ENCODE measurements at places on chromosomes 6 and 20.

DNA sequence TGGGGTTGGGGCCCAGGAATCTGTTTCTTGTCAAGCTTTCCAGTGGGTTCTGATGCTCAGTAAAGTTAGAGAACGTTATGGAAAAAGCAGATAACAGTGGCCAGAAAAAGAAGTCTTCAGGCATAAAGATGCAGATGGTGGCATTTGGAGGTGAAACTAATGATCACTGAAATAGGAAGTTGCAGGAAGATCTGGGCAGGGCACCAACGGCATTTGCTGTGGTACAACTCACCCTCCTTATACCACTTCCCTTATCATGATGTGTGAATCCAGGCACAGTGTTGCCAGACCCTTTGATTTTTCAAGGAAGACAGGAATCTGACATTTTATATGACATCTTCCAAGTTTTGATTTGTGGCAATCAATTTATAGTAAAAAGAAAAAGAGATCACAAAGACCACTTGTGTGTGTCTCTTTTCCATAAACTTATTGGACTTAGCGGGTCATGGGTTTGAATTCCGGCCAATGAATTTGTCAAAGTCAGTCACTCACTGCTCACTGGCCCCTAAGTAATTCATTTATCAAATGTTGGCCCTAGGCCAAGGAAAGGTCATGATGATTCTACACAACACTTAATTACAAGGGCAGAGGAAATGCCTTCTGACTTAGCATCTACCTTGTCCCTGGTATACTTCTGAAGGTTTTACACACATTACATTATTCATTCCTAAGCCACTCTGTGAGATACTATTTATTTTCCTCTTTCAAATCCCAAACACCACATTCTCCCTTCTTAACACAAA is 37.6 kb downstream of the LAMP5 start:
- DNase-seq, result no peak

- no peak for DNase-seq
Measured at GRCh38 chr20:20079102-20079784, 26.9 kb downstream of the CFAP61 start.

GRCh38 chr20:50932016-50932485 is 814 bp upstream of the ADNP start:
- DNase-seq, result no peak

DNA sequence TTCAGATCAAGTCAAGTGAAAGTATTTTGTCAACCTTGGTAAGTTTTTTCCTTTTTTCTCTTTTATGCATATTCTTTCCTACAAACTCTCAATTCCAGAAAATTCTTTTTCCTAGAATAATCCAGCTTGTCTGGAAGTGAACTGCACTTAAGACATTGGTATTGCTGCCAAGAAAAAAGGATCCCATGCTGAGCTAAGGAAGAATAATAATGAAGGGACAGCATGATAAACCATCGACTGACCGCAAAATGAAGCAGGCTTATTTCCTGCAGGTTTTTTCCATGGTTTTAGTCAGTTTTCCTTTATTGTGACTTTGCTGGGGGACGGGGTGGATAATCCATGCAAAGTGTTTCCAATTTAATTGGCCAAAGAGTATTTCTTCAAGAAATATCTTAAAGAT is 857.6 kb upstream of the SLC35B3 start:
- no peak for DNase-seq

- no peak for DNase-seq
Measured at GRCh38 chr20:37426106-37426505, 80.2 kb downstream of the SRC start.

GRCh38 chr6:111406200-111406721 is 76.8 kb downstream of the REV3L start:
- DNase-seq, result no peak

GRCh38 chr6:41445261-41445660 is 100.9 kb upstream of the FOXP4 start:
- DNase-seq, result no peak

DNA sequence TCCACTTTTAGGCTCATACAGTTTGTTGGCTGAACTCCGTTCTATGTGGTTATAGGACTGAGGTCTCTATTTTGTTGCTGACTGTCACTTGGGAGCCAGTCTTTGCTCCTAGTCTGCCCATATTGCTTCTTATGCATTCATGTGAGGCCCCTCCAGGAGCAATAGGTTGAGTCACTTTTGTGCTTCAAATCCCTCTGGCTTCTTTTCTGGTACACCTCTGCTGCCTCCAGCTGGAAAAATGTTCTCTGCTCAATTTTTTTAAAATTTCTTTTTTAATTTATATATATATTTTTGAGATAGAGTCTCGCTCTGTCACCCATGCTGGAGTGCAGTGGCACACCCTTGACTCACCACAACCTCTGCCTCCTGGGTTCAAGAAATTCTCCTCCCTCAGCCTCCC is 42.7 kb upstream of the NOX3 start:
- no peak for DNase-seq

DNA sequence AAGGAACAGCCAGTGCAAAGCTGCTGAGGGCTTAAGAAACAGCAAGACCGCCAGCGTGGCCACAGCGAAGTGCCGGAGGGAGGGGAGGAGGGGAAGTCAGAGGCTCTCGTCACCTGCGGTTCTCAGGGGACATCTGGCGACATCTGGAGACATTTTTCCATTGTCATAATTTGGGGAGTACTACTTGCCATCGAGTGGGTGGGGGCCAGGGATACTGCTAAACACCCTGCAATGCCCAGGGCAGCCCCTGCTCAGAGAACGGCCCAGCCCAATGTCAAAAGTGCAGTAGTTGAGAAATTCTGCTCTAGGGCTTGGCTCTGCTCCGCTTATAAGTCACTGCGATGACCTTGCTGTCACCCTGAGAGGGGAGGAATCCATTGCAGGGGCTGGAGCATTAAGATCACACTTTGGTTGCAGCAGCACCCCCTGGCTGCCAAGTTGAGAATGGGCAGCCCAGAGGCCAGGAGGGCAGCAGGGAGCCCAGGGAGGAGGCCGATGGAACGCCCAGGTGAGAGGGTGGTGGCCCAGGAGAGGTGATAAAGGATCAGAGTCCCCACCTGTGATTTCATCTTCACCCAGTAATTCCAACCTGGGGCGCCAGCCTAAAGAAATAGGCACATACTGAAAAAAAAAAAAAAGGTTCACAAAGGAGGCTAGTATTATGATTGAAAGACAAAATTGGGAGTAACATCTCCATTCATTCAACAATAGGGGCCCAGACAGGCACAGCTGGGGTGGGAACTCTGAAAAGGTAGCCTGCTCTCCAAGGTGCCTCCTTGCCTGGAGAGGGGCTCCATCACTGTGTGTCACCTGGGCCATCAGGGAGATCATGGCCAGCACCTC is 218.2 kb downstream of the BMP7 start:
- DNase-seq, result peak; percentile 40

GRCh38 chr6:159099276-159099675 is 54.5 kb upstream of the TAGAP start:
- DNase-seq, result peak; percentile 9

DNA sequence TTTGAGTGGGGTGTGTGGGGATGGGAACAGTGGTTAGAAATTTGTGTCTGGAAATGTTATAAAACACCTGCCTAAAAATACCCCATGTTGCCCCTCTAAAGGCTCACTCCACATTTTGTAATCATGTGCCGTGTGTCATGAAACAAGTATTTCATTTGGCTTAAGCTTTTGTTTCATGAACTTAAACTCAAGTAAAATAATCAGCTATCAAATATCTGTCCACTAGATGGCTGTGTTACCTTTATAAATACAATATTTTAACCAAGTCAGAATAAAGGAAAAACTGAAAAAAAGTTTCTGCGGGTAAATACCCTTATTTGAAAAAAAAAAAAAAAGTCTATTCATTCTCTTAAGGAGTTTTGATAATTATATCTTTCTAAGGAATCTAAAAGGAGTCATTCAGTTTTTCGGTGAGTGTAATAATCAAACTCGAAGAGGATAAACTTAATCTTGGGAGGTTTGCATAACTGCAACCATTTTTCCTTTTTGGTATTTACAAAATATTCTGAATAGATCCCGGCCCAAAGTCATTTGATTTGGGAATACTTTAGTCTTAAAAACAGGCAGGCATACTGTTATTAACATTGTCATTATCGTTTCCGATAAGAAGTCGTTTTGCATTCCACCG is 29.9 kb upstream of the MTRF1L start:
- no peak for DNase-seq

GRCh38 chr6:108118810-108119768 is 44.5 kb upstream of the OSTM1 start:
- DNase-seq, result no peak

GRCh38 chr20:50195524-50196120 is 5.0 kb downstream of the CEBPB start:
- no peak for DNase-seq

- DNase-seq, result no peak
Measured at GRCh38 chr20:45347297-45347935, 808 bp downstream of the SDC4 start.

- DNase-seq, result no peak
Measured at GRCh38 chr20:41664584-41664983, 46.4 kb upstream of the CHD6 start.

- no peak for DNase-seq
Measured at GRCh38 chr6:119938752-119939151, 589.2 kb upstream of the MAN1A1 start.

DNA sequence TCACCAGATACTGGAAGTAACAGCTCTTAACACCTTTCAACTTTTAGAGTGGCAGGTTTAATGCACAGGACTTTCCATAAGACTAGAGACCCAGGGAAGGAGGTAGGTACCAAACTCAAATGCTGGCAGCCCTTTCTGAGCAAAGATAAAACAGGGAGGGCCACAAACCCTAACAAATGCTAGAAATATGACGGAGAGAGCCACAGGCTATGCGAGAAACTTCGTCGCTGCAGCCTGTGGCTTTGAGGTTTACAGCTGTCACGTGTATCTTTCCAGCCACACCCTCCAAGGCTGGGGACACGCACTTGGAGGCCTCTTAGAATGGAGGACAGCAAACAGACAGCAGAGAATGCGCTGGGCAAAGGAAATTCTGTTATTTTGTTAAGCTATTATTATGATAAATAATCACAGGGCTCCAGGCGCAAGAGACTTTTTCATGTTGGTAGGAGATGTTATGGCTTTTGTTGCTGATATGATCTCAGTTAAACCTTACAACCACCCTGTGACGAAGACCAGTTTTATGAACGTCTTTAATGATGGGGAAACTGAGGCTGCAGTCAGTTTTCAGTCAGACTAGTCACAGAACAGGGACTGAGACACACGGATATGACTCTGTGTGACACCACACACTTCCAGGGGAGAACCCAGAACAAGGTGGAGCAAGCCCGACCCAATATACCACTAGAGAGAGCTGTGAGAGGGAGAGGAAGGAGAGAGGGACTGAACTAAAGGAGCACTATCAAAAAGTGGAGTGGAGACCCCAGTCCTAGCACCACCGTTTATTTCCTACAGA is 2.0 kb downstream of the TRAM2 start:
- peak; percentile 81 for DNase-seq

GRCh38 chr6:146781836-146782235 is 183.1 kb downstream of the ADGB start:
- DNase-seq, result no peak

DNA sequence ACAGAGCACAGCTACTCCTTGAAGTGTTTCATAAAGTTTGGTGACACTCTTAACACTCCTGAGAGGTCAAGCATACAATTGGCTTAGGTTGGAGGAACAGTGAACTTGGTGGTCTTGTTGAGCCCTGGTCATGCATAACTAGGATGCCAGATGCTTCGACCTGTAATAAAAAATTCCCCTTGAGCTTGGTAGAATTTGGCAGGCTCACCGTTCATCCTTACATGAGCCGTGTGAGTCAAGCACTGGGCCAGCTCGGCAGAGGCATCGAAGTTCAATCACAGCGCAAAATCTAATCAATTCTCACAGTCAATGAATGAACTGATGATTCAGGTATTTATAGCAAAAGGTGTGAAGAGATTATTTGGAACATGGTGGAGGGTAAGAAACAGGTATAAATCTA is 33.7 kb downstream of the CYP24A1 start:
- DNase-seq, result no peak

- no peak for DNase-seq
Measured at GRCh38 chr6:166441325-166442078, 58.8 kb upstream of the MPC1 start.

- no peak for DNase-seq
Measured at GRCh38 chr6:137323860-137324259, 104.7 kb upstream of the IFNGR1 start.

- no peak for DNase-seq
Measured at GRCh38 chr20:55805138-55805537, 200.2 kb downstream of the CBLN4 start.

- no peak for DNase-seq
Measured at GRCh38 chr6:138531387-138531786, 32.1 kb upstream of the NHSL1 start.

GRCh38 chr6:47897247-47897646 is 115.4 kb downstream of the OPN5 start:
- no peak for DNase-seq

DNA sequence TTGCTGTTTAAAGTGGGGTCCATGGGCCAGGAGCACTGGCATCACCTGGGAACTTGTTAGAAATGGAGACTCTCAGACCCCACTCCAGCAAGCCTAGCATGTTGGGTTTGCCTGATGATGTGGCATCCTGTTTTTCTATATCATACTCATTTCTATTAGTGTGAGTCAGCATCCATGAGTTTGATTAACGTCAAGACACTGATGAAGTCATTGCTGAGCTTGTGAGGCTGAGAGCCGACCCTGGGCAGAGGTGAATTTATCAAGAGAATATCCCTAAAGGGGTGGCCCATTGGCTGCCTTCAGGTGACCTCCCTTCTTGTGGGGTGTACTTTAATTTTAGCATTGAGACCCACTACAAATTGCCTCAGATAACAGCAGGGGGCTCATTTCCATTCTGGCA is 43.4 kb upstream of the RNF144B start:
- no peak for DNase-seq

- DNase-seq, result no peak
Measured at GRCh38 chr6:87251225-87251624, 71.2 kb upstream of the SMIM8 start.

- no peak for DNase-seq
Measured at GRCh38 chr6:4858194-4859015, 82.2 kb downstream of the CDYL start.

DNA sequence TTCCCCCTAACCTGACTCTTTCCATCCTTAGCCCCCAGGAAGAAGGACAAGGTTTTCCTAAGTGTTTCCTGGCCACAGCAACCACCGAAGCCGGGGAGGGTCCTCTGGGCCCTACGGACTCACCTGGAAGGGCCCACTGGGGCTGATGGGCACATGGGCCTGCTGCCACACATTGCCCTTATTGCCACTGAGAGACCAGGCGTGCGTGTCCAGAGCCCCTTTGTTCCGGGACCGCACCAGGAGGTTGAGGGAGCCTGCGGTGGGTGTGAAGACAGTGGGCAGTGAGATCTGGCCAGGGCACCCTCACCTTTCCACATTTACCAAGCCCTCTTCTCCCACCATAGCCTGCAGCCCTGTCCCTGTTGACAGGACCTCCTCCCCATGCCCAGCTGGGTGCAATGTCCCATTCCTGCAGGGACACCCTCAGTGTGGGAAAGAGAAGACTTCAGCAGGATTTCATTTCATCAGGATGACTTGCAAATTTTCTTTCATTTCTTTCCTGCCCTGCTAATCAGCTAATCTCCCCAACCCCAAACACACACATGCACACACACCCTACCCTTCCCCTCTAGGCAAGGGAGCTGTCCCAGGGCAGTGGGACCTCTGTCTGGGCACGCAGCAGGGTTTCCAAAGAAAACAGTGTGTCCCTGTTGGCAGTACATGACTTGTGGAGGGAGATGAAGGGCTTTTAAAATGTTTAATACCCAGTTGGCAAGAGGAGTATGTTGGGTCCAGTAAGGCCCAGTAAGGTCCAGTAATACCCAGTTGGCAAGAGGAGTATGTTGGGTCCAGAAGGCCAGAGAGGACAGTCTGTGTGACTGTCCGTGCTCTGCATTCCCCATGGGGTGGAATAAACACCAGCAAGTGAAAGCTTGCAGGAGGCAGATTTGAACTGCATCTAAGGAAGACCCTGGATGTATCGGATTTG is 59.0 kb downstream of the MDGA1 start:
- no peak for DNase-seq

Data from testis (tissue), 5 donors.